NCI-H510A (cell line): ENCODE measurements at places on chromosomes 16 and 17.

- no peak for DNase-seq
Measured at GRCh38 chr17:1820528-1821252, 9.0 kb downstream of the SMYD4 start.

GRCh38 chr16:77662246-77662645 lies 60.1 kb upstream of the NUDT7 start:
- no peak for DNase-seq

DNA sequence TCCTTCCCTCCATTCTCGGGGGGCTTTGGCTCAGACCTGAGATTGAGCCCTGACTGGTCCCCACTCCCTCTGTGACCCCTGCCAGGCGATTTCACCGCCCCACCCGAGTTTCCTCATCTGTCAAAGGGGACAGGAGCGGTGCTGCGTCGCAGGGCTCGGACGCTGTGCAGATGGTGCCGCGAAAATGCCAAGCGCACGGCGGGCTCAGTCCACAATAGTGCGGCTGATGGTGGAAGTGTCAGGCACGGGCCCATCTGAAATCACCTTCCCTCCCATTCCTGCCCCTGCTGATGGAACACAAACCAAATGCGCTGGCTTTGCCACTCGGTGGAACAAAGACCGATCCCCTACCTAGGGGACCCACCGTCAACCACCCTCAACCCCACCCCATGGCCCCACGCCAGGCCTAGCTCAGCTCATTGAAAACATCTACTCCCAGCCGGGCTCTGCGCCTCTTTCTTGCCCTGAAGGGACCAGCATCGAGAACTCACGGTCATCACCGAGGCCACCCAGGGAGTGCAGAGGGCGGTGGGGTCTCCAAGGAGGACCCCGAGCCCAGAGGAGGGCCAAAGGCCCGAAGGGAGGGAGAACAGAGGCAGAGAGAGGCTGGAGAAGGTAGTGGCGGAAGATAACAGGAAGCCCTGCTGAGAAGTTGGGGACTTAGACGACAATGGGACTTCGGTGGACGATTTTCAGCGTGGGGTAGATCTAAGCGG lies 1.4 kb downstream of the CARHSP1 start:
- DNase-seq, result no peak

GRCh38 chr17:50328363-50329325 lies 17.3 kb upstream of the XYLT2 start:
- DNase-seq, result no peak

DNA sequence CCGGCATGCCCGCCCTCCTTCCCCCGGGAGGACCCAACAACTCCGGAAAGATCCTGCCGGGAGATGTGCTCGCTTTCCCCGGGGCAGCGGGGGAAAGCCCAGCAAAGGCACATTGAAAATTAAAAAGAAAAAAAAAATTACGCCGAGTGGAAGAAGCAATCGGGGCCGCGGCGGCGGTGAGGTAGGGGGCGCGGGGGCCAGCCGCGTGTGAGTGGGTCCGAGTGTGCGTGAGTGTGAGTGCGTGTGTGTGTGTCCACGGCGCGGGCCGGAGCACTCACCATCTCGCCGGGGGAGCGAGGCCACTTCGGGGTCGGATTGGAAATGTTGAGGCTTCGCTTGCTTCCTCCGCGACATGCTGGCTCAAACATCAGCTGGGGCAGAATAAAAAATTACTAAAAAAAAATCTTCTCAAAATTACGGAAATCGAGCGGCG lies at the start of gene SALL1:
TSS of gene SALL1 (minus strand) at position 383 of the 433 bp plus-strand sequence. CDS start at position 354, 29 bp downstream.
- no peak for DNase-seq

- DNase-seq, result no peak
Measured at GRCh38 chr16:28986492-28986891, 1.6 kb downstream of the LAT start.

DNA sequence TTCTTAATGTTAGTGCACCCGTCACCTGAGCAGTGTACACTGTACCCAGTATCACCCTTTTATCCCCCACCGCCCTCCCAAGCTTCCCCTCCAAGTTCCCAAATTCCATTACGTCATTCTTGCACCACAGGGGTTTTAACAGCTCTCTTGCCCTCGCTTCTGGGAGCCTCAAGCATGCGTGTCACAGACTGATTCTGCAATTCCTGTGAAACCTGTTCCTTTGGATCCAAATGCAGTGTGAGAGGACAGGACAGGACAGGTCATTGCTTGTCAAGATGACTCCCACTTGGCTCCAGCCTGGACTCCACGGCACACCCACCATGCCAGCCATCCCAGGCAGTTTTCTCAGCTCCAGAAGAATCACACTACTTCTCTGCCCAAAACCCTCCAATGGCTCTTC lies 44.1 kb downstream of the CYB5D2 start:
- DNase-seq, result no peak

DNA sequence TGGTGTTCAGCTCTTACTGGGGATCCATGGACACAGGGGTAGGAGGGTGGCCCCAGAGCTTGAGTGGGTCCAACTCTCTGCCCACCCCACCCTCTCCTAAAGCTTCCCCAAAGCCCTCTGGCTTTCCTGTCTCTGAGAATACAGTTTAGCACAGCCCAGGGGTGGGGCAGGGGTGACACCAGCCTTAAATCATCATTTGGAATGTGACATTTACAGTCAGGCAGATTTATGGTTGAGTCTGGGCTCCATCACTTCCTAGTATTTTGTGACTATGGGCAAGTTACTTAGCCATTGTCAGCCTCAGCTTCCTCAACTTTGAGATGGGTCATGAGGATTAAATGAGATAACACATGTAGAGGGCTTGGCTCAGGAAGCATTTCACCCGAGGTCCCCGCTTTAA lies 193.1 kb upstream of the IRX6 start:
- DNase-seq, result no peak

DNA sequence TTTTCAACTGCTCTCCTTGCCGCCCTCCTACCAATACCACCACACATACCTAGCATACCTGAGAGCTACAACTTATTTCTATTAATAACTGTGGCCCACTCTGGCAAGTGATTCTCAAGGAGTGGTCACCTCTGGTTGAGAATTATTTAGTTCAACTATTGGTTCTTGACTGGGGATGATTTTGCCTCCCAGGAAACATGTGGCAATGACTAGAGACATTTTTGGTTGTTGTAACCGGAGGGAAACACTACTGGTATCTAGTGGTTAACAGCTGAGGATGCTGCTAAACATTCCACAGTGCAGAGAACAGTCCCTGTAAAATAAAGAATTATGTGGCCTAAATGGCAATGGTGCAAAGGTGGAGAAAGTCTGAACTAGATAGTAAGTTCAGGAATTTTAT lies 96.7 kb downstream of the TRIM37 start:
- no peak for DNase-seq

DNA sequence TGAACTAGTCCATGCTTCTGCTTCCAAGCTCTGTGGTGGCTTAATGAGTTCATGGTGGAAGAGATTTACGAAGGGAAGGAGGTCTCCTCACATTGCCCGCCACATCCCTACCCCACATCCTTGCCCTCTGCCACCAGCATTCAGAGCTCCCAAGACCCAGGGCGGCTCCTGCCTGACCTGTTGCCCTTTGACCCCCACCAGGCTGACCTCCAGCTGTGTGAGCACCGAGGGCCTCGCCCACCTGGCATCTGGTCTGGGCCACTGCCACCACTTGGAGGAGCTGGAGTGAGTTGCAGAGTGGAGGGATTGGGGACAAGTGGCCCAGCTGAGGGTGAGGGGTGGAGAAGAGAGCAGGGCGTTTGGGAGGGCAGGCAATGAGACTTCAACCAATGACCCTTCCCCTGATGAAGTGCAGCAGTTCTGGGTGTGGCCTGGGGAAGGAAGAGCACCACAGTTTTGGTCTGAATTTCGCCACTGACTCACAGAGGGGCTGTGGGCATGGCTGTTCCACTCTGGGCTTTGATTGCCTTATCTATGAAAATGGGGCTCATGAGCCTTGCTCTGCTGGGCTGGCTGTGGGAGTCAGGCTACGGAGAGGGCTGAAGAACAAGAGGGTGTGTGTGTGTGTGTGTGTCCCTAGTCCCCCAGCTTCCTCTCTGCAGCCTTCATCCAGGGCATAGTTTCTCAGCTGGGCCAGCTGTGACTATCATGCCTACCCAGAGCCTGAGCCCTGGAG lies 22.6 kb upstream of the CPNE2 start:
- no peak for DNase-seq
